ENCODE measurements at places on chromosomes 4 and X. TPM values are rescaled to one million over a fixed set of nuclear protein-coding genes. Genes with fewer than 3 reads are reported as not detected.

The ADAMTS3 gene
- total RNA-seq, result 1.5 TPM

The SLC26A1 gene
- total RNA-seq, result 0.22 TPM

The BTK gene
- total RNA-seq, result not detected

The IRS4 gene
- under 0.01 TPM for total RNA-seq

The TFDP3 gene
- total RNA-seq, result not detected

Data from placental pericyte (primary cell).